ENCODE measurements at places on chromosomes 2 and 18.

DNA sequence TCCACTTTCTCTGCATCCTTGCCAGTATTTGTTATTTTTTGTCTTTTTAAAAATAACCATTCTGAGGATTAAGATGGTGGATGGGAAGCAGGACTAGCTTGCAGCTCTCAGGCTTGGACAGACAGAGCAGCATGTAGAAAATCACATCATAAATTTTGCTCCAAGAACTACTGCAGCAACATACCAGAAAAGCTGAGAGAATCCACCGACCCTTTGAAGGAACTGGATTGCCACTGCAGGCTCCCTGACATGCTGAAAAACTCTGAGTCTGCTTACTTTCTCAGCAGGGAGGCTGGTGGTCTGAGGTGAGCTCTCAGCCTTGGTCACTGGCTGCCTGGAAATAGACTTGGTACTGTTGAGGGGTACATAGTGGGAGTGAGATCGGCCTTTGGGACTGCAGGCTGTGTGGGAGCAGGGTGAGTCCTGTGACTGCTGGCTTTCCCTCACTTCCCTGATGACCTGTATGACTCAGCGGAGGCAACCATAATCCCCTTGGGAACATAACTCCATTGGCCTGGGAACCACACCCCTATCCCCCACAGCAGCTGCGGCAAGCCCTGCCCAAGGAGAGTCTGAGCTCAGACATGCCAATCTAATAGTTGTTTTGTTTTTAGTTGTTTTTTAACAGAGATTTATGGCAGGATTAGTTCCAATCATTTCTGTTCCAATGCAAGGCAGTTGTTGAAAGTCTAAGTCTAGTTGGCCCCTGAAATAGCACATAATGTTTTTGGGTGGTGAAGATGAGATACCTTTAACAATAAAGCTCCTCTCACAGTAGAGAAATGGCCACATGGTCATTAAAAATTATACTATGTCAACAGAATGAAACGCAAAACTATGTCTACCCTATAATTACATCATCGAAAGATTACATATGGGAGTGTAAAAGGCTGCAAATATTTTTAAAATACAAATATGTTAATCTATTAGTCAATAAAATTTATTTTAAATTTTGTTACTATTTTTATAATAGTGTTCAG is 414.2 kb upstream of the CHAC2 start:
- no peak for DNase-seq

- DNase-seq = no peak
Measured at GRCh38 chr2:102434655-102435381, 11.9 kb downstream of the IL18RAP start.

DNA sequence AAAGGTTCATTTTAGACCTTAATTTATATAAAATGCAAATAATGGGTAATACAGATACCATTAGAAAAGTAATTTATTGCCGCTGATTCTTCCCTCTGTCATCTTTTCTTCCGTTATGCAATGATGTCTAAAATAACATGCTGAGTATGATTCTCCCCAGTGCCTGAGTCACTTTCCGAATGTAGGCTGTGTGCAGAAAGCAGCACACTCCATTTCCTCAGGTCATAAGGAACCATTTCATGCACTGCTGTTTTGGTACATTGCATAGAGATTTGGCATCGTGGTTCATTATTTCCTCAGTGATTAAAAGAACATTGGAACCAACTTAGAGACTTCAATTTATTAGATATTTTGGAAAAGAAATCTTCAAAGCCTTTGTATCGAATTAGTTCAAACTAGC is 173.5 kb downstream of the CDH2 start:
- DNase-seq = no peak

GRCh38 chr18:11149441-11150270 is at the start of gene PIEZO2:
Gene PIEZO2 (minus strand): TSS chr18:11149569. CDS start chr18:11148588, 981 bp downstream.
- DNase-seq = peak; percentile 63

- DNase-seq = no peak
Measured at GRCh38 chr2:104845946-104846785, 7.7 kb upstream of the POU3F3 start.

GRCh38 chr18:72984290-72984689 is 116.5 kb upstream of the NETO1 start:
- no peak for DNase-seq

DNA sequence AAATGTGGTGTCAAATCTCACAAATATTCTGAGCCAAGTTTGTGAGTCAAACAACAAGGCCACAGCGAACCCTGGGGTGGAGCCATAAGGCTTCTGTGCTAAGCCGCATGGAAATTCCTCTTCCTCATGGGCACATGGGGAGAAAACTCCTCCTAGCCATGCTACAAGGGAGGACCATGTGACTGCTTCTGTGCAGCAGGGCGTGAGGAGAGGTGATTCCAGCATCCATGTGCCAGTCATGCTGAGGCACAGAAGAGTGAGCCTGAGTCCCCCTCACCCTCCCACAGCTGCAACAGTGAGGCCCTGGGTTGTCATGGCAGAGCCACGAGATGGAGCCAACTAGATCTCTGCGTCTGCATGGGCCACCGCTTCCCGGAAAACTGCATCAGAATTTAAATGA is 488.8 kb upstream of the RAB6C start:
- DNase-seq = no peak

Data from caudate nucleus (tissue), 63 donors.